ENCODE measurements at places on chromosomes 4 and X. TPM values are rescaled to one million over a fixed set of nuclear protein-coding genes. Genes with fewer than 3 reads are reported as not detected.
A peak's percentile ranks its signal among the peaks of the same experiment; 100 is the strongest.

DNA sequence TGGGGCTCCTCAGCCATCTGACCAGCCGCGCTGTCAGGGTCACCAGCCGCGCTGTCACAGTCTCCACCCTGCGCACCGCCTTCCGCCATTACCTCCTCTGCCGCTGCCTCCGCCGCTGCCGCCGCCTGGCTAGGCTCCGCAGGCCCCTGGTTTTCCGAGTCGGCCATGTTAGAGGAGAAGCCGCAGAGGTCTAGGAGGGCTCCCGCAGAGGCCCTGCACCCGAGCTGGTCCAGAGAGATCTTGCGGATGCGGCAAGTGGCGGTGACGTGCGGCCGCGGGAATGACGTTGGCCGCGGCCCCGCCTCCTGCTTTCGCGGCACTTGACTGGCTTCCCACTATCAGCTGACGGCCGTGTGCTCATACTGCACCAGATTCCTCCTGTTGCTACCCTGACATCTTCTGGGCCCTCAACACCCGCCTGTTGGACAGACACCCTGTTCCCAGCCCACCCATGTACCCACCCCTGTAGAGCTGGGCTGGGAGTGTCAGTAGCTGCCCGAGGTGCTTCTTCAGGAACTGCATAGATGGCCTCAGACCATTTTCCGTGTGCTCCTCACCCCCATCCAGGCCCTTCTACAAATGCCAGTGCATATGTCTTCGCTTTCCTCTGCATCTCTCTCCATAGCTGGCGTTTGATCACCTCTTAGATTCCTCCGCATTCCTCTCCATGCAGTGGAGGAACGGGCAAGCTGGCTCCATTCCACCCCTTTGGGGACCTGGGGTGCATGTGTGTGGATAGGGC is at the start of gene NAP1L5:
Gene NAP1L5 (minus strand): TSS at position 242 of the 742 bp plus-strand sequence. CDS start 75 bp downstream, at position 167.
- DNase-seq, result peak; percentile 78

DNA sequence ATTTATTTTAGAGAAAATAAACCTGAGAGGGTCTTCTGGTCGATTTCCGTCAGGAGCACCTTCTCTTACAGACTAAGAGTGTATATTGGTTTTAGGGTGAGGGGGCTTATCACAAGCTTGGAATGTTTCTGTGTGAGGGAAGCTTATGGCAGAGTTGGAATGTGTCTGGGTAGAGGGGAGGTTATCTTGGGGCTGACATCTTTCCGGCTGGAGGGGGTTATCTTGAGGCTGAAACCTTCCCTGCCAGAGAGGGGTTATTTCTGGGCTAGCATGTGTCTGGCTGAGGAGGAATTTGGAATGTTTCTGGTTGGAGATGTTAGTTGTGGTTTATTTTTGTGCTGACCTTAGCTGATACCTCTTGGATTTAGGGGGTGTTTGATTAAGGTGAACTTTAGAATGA is 1312.1 kb downstream of the ADGRL3 start:
- DNase-seq, result no peak

DNA sequence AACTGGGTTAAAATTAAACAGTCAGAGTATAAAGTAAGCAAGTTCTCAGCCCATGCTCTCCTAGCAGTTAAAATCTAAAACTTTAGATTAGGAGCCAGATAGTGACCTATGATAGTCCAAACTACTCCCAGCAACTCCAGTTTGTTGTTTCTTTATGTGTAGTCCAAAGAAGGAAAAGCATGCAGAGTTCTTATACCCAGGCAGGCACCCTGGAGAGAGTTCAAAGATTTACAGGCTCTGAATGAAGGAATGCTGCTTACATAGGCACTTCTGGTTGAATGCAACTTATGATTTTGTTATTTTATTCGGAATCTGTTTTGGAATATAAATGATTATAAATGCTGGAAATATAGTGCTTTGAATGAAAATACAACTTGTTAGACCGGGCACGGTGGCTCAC is 67.2 kb downstream of the GPAT3 start:
- DNase-seq, result no peak

DNA sequence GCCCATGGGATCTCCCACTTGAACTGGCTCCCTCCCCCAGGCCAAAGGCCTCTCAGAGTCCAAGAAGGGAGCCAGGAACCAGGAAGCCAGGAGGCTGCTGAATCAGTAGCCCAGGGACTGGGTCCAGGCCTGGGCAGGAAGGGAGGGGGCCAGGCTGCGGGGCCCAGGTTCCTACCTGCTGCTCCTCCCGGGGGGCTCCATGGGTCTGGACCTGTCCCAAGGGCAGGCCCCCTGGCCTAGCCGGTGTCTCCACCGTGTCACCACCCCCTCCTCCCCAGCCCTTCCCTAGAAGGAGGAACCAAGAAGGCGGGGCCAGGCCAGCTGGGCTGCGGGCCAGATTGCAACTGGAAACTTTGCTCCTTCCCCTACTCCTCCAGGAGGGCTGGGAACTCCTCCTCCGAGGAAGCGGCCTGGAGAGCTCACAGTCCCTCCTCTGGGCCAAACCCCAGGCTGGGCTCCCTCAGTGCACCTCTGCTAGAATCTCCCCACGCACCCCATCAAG is at the start of gene IQSEC2:
Gene IQSEC2 (minus strand): TSS at position 264 of the 502 bp plus-strand sequence.
- DNase-seq, result peak; percentile 92

GRCh38 chr4:105280338-105281123 is 133.9 kb downstream of the TET2 start:
- DNase-seq, result no peak

DNA sequence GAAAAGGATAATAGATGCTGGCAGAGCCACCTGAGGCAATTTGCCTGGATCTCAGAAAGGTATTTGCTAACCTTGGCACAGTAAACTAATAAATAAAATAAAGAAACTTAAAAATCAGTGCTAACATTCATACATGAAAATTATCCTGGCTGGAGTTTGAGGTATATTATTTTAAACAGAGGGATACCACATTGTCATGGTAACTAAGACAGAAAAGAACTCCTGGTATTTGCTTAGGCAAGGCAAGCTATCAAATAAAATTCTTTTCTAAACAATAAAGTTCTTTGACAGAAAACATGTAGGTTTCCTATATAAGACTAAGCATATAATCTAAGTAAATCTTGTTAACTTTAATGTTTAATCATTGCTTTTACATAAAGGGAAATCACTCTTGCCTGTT is 218.8 kb downstream of the MAGEB17 start:
- DNase-seq, result no peak

DNA sequence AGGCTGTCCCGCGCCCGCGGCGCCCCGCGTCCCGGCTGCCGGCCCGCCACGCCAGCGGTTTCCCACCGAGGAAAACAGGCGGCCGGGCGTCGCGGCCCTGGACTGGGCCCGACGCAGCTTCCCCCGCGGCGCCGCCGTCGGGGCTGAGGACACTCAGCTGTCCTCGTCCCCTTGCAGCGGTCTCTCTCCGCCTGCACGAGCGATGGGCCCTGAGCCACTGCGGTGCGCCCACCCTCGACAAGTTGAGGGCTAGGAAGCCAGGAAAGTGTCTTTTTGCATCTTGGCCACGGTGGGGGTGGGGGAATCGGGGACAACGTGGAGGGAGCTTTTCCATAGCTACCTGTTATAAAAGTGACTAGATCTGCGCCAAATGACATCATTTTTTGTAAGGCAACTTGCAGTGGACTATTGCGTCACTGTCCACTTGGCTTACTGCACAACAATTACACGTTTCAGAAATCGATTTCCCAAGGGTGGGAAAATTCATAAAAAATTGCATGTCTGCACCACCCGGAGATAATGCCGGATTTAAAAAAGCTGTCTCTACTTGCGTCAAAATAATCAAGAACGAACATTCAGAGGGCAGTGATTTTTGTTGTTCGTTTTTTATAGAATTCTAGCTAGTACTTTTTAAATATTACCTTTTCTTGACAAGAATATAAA is 1.1 kb downstream of the KLHL15 start:
- DNase-seq, result no peak

DNA sequence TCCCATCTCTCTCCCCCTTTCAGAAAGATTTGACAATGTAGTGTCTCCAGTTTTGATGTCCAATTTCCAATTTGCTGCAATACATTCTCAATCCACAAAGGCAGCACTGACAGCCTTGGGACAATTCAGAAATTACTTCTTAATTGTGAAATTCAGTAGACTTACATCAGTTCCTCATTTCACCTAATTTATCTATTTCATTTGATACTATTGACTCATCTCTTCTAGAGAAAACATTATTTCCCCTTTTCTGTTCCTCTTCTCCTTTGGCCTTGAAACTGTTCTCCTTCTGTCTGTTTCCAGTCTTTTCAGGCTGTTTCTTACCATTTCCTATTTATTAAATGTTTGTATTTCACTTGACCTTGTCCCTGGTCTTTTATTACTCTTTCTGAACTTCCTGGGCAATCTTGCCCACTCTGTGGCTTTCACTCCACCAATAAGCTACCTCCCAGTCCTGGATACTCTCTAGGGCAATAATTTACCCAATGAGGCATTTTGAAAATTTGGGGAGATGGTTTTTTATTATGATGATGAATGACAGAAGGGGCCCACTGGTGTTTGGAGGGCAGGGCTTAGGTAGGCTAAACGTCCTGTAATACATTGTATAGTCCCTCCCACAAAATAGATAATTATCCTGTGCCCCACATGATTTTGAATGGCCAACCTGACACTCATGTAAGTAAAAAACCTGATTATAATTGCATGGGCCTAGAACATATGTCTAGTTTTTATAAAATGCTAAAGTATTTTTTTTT is 498.0 kb upstream of the BOD1L1 start:
- DNase-seq, result no peak

DNA sequence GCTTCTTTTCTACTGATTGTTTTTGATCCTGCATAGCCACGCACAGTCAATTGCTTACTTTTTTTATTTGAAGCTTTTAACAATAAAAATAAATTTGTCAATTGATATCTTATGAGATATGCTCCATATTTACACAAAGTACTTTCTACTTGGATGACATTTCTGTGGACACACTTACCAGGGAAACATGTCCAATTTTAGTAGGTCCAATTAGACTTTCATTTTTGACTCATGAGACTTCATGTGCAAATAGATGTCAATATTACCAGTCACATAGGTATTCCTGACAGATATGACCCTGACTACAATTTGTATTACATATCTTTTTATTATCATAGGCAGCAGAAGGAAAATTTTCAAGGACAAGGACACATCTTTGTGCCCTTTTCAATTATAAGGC is 219.9 kb upstream of the ANKRD50 start:
- DNase-seq, result no peak

- DNase-seq, result no peak
These were observed 163.2 kb downstream of the DCK start for GRCh38 chr4:71156616-71157015.

DNA sequence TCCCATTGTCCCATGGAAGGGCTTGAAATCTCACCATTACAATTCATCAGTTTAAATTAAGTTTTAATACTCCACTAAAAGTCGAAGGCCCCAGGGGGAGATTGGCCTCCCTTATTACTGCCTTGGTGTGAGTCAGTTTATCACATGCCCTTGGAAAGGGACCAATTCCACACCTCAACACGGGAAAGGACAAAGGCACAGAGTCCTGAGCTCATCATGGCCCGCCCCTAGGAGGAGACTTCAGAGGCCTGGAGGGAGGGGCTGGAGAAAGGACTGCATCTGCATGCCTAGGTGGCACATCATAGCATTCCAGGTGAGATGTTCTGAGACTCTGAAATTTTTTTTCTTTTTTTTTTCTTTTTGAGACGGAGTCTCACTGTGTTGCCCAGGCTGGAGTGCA is 2.8 kb upstream of the SEL1L3 start:
- no peak for DNase-seq

- no peak for DNase-seq
These were observed 628.8 kb downstream of the SPRY1 start for GRCh38 chr4:124025428-124025827.

GRCh38 chr4:73669410-73670183 is 49.4 kb upstream of the RASSF6 start:
- no peak for DNase-seq

- DNase-seq, result no peak
These were observed 183.5 kb upstream of the C1QTNF7 start for GRCh38 chr4:15244354-15244753.

DNA sequence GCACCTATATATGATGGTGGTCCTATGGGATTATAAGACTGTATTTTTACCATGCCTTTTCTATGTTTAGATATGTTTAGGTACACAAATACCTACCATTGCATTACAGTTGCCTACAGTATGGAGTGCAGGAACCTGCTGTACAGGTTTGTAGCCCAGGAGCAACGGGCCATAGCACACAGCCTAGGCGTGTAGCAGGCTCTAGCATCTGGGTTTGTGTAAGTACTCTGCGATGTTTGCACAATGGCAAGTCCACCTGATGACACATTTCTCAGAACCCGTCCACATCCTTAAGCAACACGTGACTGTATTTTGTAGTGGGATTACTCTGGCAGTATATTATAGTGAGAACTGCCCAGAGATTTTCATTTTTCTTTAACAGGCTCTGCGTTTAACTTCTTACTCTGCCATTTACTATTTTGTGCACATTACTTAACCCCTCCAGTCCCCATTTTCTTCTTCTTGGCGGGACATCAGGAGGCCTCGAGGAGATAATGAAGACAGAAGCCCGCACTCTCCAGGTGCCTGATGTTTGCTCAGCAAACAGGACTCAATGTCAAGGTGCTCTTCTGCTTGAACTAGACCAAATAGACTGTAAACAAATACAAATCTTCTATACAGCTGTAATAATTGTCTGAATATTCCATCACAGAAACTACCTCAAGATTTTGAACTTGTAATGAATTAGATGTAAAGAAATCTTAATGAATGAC is 102.0 kb upstream of the PDLIM3 start:
- DNase-seq, result no peak

DNA sequence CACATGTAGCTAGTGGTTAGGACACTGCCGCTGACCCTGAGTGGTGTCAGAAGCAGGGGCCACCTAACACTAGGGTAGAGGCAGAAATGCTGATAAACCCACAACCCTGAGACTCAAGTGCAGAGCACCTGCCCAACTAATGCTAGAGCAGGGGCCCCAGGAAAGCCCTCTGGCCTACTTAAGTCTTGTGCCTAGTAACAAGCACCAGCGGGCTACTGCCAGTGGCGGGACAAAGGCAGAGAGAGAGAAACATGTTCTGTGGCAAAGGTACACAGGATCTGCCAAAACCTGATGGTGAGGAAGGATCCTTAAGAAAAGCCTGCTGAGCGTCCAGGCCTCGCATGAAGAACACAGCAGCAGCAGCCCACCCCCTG is 172.4 kb downstream of the PRDM5 start:
- DNase-seq, result no peak

DNA sequence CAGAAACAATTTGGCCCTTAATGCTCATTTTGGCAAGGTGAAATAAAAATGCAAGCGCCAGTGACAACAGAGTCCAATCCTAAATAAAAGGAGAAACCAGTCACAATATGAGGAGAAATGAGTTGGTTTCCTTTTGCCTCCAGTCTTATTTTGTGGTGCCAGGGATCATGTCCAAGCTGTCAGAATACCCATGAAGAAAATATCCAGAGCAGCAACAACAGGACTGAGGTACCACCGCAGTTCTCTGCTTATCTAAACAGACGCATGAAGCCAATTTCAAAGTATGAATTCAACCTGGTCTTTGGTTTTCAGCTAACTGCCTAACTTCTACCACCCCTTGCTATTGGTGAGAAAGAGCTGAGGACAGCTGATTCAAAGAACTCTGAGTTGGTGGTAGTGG is 199.9 kb upstream of the MAGEB2 start:
- DNase-seq, result no peak

The SULT1B1 gene
- 2.4 TPM for total RNA-seq

The DMRTC1B gene
- total RNA-seq, result not detected

The NR3C2 gene
- total RNA-seq, result 22.9 TPM

The BBS12 gene
- 3.2 TPM for total RNA-seq

The MID1 gene
- 19.3 TPM for total RNA-seq

The MAGIX gene
- 2.8 TPM for total RNA-seq

The ERVMER34-1 gene
- total RNA-seq, result 0.36 TPM
